ENCODE measurements at places on chromosomes 1 and 21.

GRCh38 chr1:84122780-84123382 is 21.2 kb upstream of the PRKACB start:
- DNase-seq: peak; percentile 70

DNA sequence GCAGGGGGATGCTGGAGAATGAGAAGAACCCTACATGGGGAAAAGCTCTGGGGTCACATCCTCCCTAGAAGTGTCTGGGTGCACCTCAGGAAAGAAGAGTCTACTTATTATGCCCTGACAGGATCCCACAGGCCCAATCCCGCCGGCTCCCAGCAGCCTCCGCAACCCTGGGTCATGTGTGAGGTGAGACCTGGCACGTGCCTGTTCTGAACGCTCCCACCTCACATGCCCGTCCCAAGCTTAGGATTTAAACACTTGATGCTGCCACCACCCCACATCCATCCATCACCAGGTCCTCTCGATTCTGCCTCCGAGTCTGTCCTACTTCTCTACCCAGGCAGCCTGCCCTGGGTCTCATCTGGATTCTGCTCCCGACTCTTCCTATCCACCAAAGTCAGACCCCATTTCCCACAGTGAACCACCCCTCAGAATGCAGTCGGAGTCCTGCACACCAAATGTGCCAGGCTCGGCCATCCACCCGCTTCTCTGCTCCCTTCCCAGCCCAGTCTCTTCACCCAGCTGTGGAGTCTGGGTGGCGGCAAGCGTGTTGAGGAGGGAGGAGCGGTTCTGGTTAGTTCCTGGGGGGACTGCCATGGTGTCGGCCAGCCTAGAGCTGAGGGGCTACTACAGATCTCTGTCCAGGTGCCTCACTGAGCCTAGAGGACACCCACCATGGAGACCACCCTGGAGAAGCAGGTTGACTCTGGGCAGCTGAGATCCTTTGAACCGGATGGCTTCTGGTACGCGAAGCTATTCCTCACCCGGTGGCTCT is 23.9 kb downstream of the SLC2A1 start:
- DNase-seq: peak; percentile 0

DNA sequence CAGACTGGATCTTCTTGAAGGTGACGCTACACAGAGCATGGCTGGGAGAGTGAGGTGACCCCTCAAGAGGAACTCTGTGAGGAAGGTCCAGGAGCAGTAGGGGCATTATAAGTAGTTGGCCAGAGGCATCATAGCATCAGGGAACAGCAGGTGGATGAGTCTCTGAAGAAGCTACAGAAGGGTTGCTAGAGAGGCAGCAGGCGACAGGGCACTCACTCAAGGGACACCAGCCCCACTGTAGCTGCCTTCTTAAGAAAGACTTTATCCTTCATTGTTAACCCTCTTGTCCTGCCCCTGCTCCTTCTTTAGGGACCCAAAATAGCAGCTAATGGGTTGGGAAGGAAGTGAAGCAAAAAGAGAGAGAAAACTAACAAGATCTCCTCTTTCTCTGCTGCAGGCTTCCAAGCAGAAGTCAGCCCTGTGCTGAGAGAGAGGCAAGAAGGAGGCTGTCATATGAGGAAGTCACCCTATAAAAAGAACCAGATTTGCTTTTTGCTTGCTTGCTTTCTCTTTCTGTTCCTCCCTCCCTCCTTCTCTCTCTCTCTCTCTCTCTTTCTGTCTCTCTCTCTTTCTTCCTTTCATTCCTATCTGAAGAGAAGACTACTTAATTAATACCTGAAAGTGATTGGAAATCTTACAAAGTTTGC is 7.7 kb upstream of the CD5L start:
- no peak for DNase-seq

DNA sequence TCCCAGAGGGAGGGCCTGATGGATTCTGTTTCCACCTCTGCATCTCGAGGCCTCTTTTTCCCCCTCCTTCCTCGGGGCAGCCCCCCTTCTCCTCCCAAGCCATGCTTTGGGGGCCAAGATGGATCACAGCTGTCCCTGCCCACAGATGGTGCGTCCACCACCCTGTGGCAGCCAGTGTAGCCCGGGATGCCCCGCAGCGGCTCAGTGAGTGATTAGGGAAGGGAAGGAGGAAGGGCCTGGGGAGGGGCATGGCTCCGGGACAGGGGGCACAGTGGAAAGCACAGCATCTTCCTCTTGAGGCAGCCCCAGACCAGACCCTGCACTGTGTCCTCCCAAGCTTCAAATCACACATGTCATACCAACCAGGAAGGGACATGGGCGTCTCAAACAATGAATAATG is 622.4 kb downstream of the MATN1 start:
- no peak for DNase-seq

DNA sequence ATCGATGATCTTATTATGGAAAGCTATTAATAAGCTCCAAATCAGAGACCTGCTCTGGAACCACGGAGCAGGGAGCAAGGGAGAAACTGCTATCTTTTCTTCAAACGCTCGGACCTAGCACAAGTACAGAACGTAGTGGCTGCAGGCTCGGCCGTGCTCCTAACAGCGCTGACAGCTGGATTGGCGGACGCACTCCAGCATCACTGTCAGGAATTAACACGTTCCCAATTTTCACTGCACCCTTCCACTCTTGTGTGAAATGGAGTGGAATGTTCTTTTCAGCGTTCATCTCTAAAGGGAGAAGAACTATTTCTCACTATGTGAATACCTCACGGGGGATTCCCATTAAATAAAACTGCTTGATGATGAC is 106.9 kb downstream of the ZNF281 start:
- DNase-seq: peak; percentile 38
